ENCODE measurements at places on chromosomes 2 and 18.

DNA sequence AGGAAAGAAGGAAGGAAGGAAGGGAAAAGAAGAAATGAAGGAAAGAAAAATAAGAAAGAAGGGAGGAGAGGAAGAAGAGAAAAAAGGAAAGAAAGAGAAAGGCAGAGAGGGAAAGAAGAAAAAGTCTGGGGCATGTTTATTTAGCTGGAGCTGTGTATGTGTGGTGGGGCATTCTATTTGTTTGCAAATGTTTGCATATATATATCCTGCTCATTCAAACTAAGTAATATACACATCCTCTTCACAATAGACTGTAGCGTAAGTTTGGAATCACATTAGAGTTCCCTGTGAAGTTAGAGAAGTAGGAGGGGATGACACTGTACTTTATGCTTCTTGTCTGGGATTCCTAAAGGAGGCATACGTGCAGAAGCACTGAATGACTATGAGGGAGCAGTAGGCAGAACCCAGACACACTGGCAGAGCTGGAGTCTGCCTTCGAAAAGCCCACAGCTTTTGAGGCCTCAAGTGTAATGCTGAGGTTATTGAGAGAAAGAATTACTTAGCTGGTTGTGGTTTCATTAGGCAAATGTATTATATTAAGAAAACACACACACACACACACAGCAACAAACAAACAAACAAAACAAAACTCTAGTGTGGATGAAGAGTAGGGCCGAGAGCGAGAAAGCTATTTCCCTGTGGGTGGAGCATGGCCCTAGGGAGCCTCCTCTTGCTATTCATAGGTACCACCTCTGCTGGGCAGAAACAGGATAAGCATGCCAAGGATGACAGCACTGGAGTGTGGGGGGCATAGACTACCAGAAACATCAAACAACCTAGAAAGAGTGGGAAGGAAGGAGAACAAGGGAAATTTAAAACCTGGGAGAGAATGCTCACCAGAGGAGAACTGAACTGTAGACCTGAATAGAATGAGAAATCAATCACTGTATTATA is 905.1 kb upstream of the NXPH2 start:
- DNase-seq, result no peak

GRCh38 chr2:201939453-201939941 is 94.2 kb upstream of the FZD7 start:
- no peak for DNase-seq

DNA sequence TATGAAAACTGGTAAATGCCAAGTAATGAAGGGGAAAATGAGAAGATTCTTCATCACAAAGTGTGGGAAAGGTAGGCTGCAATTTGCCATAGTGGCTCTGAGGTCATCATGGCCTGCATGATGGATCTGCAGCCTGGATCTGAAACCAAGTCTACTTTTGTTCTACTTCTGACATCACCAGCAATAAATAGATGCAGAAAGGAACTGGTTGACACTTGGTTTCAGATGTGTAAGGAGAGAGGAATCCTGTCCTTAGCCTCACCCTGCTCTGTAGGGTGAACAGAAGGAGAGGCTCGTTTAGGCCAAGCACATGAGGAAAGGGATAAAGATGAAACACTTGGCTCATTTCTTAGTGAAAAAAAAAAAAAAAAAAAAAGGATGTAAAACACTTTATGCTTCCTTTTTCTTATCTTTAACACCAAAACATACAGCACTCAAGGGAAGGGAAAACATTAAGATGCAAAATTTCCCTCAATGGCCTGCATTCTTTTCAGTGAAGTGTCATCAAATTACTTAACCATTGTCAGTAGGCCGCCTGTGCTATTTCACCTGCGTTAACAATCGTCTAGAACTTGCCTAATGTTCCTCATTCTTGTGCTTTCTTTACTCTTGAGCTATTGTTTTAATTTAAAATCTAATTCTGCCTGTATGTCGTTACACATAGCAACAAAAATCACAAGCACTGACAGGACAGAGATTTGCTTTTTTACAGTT is 3.9 kb downstream of the NEB start:
- no peak for DNase-seq

GRCh38 chr2:79892123-79892522 is 379.3 kb downstream of the CTNNA2 start:
- no peak for DNase-seq

GRCh38 chr2:37790019-37790418 is 118.6 kb upstream of the CDC42EP3 start:
- no peak for DNase-seq

- DNase-seq, result no peak
Observed at GRCh38 chr18:78711971-78712370, 267.6 kb upstream of the SALL3 start.

DNA sequence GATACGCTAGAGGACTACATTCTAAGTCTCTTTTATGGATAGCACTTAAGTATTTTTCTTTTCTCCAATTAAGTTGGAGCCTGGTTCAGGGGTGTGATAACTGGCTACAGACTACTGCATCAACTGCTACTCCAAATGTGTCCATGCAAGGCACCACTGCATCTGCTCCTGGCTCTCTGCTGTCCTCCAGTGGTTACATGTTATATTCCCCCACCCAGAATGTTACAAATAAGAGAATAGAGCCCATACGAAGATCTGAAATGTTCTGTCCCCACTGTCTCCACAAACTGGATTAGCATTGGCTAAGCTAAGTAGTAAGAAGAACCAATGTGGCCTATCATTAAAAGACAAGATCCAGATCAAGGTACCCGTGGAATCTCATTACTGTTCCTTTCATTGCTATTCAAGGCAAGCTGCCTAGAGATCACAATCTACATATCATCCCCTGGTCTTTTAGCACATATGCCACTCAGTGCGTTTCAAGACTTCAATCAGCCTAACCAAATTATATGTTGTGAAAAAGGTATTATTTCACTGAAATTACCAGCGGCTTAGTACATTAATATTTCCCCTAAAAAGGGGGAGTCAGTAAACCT is 308.3 kb upstream of the SLC8A1 start:
- no peak for DNase-seq

GRCh38 chr2:144322379-144322778 is 197.5 kb downstream of the ZEB2 start:
- no peak for DNase-seq

- DNase-seq, result no peak
Observed at GRCh38 chr2:170029551-170029950, 148.4 kb upstream of the MYO3B start.

GRCh38 chr2:29223851-29224692 is 108.9 kb downstream of the CLIP4 start:
- no peak for DNase-seq

- DNase-seq, result no peak
Observed at GRCh38 chr2:231533777-231534125, 3.5 kb upstream of the NMUR1 start.
